Pancreas (tissue), 10 donors: ENCODE measurements at places on chromosomes 4 and X.

DNA sequence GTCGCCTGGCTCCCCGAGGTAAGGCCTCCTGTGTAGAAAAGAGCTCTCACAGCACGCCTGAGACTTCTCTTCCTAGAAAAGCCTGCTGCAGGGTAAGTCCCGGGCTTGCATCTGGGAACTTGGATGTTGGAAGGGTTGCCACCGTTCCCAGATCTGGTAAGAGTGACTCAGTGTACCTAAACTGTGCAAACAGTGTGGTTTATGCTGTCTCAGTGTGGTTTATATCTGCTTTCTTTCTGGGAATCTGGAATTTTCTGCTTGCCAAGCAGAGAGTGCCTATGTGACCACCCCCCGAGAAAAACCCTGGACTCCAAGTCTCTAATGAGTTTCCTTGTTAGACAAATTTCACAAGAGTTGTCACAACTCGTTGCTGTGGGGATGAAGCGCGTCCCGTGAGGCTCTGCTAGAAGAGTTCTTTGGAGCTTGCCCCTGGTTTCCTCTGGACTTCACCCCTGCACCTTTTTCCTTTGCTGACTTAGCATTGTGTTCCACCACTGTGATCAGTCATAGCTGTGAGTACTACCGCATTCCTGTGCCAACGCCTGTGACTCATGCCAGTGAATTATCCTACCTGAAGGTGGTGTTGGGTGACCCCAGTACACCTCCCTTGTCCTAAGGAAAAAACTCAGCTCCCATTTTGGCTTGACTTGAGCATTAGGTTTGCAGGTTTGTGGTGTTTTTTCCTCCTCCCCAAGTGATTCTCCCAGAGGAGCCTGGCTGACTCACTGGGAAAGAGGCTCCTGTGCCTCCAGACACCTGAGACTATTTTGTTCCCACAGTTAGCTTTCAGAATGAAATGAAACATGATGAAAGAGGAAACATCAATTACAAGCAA lies 14.5 kb downstream of the SLC2A9 start:
- no peak for DNase-seq

DNA sequence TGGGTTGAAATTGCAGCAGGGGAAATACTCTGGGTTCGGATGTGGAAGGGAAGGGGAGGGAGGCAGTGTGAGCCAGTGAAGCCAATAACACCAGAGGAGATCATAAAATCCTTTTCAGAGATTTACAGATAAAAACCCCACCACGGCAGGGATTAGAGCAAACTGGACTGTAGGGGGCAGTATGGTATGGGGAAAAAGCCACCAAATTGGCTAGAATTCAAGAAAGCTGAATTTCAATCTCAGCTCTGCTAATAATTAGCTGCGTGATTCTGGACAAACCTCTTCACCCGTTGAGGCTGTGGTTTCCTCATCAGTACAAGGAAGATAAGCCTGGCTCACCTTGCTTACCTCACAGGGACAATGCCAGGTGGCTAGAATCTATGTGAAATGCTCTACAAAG lies 108.1 kb downstream of the ATG4A start:
- DNase-seq: no peak

GRCh38 chr4:143352720-143353119 lies 16.0 kb downstream of the GAB1 start:
- DNase-seq: no peak

DNA sequence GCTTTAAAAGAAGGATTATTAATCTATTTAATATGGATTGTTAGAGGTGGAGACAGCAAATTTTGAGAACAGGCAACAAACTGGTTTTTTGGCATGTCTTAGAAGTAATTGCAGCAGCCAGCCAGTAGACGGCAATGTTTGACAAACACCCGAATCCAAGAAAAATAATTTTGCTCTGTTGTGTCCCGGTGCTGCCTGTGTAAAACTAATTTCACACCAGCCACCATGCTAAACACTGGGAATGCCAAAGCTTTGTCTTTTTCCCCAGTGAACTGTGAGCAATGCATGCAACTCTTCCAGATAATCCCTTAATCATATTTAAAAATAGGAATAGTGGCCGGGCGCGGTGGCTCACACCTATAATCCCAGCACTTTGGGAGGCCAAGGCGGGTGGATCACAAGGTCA lies 25.9 kb downstream of the SMIM31 start:
- no peak for DNase-seq

- no peak for DNase-seq
Observed at GRCh38 chr4:141155586-141155985, 22.3 kb upstream of the RNF150 start.

- DNase-seq: no peak
Observed at GRCh38 chr4:86957215-86957614, 22.4 kb downstream of the AFF1 start.
